ENCODE measurements at places on chromosomes 6 and 20.

DNA sequence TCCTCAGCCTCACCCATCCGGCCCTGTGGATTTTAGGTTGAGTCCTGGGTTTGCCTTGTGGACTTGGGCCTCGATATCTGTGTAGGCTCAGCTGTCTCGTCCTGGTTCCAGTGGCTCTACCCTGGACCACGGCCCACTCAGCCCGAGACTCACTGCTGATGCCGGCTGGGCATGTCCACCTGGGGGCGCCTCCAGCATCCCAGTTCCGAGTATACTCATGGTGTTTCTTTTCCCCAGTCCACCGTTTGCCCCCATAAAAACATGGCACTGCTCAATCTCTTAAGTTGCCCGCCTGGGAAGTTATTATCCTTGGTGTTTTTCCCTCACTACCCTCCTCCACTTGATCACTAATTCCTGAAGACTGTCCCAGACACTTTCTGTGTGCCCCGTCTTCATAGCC, 99.1 kb downstream of the ARID1B start:
- no peak for DNase-seq

GRCh38 chr6:108260126-108260808, 573 bp downstream of the SNX3 start:
- no peak for DNase-seq

GRCh38 chr6:113047148-113047547, 700.0 kb downstream of the RFPL4B start:
- no peak for DNase-seq

DNA sequence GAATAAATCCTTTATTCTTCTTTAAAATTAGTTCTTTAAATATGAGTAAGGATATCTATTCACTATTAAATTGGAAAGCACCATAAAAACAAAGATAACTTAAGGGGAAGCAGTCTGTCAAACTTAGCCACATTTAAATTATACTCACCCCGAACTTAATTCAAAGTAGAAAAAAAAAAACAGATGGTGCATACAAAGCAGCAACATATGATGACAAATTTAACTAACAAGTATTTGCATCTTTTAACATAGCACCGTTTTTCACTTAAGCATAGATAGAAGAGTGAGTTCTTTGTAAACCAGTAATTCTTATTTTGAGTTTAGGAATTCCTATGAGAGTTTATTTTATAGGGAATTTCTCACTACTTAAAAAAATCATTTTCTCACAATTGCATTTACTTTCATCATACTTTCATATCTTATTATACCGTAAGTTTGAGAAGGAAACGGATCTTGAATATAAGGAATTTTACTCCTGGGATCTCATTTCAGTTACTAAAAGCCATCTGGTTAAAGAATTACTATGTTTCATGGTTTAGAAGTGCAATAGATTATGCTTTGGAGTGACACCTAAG, 828.2 kb upstream of the MAP3K7 start:
- no peak for DNase-seq

DNA sequence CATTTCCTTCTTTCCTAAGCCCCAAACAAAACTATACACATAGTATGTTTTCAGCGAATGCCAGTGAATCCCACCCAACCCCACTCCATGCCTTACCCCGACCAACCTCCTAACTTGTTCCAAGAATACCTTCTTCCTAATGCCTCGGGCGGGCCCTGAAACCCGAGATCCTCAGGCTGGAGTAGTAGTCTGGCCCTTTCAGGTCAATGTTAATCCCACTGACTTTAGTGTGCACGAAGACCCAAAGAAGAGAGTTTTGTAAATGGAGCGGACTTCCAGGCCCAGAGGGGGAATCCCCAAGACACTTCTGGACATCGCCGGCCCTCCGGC, 394 bp downstream of the YIPF3 start:
- DNase-seq = no peak

GRCh38 chr20:46132705-46133120, 14.6 kb downstream of the CD40 start:
- no peak for DNase-seq

DNA sequence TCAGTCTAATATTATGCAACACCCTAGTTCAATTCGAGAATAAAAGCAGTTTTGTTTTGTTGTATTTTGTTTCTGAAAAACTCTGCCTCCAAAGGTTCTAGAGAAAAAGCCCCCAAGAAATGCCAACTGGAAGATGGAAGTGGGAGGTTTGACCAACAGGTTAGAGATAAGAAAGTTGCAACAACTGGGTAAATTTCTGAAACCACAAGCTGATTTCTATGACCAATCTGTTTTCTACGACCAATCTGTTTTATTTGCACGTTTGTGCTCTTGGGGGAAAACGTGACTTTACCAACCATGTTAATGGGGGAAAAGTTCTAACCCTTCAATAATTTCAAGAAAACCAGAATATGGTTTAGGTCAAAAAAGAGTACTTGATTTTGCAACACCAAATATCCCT, 173.2 kb downstream of the PDE7B start:
- DNase-seq = no peak

DNA sequence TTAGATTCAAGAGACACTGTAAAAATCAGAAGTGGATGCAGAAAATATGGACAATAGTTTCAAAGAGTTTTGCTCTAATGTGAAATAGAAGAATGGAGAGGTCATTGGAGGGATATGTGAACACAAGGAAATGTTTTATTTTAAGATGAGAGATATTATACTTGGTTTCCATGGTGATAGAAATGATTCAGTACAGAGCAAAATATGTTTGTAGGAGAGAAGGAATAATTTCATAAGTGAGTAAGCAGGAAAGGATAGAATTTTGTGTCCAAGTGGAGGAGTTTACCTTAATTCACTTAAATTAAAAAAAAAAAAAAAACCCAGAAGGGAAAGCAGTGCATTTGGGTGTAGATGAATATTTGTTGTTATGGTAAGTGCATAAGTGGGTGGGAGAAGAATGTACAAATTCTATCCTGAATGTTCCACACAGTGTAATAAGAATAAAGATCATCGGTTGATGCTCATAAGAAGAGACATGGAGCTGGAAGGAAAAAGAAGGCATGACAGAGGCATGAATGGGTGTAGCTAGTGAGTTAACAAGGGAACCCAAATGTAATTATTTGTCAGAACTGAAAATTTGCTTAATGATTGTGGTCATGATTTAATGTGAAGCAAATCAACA, 688.9 kb upstream of the GJE1 start:
- DNase-seq = no peak

DNA sequence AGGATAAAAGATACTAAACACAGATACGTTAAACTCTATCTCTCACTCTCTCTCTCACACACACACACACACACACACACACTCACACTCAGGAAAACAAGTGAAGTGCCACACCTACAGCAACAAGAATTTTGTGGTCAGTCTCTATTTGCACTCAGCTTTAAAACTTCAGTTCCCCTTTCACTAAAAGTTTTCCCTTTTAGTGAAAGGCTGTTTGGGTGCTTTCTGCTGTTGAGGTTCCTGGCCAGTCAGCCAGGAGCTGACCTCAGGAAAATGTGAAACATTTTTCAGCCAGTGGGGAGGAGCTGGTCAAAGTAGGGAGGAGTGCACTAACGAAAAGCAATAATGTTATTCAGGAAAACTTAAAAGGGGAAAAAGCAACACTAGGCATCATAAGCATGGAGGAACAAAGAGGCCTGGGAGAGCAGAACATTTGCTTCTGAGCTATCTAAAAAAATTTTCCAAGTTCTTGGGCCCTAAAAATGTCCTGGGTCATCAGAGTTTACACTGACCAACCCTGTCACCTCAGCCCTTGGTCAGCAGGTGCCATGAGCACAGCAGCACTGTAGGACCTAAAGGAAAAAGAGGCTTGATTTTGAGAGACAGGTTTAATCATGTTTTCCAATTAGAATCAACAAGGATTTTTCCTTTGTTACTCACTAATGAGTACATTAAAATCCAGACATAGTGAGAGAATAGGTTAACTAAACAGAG, 30.7 kb upstream of the NT5E start:
- DNase-seq = no peak

GRCh38 chr6:105753620-105754211, 332.4 kb upstream of the PRDM1 start:
- no peak for DNase-seq

- DNase-seq = no peak
These were observed 208.0 kb downstream of the EYA2 start for GRCh38 chr20:47102629-47103028.

GRCh38 chr6:155887421-155887820, 431.8 kb upstream of the NOX3 start:
- DNase-seq = no peak

- no peak for DNase-seq
These were observed 17.9 kb upstream of the THEMIS start for GRCh38 chr6:127918506-127919427.

- no peak for DNase-seq
These were observed 125.4 kb downstream of the OPRM1 start for GRCh38 chr6:154164397-154164796.

DNA sequence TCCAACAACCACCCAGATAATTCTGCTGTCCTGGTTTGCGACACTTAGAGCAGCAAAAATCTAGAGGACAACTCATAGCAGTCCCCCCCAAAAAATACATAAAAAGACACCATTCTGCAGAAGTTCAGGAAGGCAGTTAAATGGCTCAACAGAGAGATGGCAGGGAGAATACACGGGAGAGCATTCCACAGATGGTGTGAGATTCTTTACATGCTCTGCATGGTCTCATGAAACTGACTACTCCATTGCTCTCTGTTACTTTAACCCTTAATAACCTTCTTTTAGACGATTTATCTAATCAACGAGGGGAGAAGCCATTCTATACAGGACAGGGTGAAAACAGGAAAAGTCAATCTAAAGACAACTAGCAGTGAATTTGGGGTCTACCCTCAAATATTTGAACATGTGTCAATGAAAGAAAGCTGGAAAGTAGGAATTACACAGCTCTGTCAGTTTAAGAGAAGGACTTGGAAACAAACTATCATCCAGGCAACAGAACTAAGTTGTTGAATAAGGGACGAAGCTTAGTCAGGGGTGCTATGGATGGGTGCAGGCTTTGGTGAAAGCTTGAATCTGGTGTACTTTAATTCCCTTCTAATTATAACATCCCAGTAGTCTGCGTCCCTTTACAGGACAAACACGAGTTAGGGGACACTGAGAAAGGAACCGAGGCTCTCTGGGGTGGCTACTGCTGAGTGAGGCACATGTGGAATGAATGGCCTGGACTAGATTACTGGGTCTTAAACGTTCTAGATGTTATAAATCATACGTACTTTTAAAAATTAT, 5.1 kb downstream of the PERP start:
- no peak for DNase-seq

DNA sequence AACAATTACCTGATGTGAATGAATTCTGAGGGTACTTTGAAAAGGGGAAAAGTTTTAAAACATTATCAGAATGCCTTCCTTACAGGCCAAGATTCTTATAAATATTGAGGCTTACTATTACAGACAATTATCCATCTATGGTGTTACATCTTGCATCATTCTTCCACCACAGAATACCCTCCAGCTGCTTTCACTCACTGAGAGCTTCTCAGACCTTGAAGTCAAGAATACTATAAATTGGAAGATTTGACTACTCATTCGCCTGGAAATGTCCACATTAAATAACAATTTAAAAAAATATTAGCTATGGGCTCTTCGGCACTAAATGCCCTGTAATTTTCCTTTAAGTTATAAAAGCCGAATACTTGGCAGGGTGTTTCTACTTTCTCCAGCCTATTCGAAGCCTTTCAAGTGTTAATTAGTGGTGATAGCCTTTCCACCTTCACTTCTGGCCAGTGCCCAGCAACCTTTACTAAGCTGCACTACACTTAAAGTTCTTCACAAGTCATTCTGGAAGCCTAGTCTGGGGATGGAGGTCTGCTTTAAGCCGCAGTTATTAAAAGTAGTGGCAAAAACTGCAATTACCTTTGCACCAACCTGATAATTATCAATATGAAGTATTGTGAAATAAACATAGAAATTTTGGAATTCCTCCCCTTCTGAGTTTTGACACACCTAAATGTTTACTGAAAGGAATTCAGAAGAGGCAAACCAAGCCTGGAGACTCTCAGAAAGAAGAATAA, 100.9 kb downstream of the BMP5 start:
- no peak for DNase-seq

GRCh38 chr6:129748212-129748900, 38.4 kb upstream of the ARHGAP18 start:
- DNase-seq = peak; percentile 73

- DNase-seq = no peak
These were observed 26.8 kb upstream of the SLC9A8 start for GRCh38 chr20:49785852-49786175.

GRCh38 chr6:132257561-132257960, 143.7 kb downstream of the MOXD1 start:
- peak; percentile 36 for DNase-seq

- peak; percentile 69 for DNase-seq
These were observed 377.1 kb downstream of the CENPW start for GRCh38 chr6:126716826-126717509.

DNA sequence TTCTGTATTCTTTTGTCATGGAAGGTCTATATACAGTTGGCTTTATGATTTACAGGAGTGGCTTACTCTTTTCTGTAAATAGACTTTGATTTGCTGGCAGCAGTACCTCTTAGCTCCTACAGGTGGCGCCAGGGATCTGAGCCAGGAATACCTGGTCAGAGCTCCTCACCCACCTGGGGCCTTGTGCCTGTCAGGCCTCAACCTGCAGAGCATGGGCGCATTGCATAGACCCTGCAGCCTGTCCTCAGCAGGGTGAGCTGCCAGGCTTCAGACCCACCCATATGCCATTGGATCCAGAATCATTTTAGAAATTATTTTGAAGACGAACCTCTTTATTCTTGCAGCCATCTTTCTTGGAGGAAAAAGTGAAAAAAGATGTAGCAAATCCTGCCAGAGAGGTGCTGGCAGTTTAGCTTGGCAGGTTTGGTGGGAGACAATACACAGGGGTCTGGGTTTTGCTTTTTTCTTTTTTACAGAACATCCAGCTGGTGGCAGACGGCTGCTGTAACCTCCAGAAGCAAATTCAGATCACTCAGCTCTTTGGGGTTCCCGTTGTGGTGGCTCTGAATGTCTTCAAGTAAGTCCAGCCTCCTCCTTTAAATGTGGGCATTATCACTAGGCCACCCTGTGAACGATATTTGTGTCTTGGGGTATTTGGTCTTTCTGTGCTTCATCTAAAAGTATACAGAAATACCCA, 149.1 kb downstream of the MTHFD1L start:
- no peak for DNase-seq

DNA sequence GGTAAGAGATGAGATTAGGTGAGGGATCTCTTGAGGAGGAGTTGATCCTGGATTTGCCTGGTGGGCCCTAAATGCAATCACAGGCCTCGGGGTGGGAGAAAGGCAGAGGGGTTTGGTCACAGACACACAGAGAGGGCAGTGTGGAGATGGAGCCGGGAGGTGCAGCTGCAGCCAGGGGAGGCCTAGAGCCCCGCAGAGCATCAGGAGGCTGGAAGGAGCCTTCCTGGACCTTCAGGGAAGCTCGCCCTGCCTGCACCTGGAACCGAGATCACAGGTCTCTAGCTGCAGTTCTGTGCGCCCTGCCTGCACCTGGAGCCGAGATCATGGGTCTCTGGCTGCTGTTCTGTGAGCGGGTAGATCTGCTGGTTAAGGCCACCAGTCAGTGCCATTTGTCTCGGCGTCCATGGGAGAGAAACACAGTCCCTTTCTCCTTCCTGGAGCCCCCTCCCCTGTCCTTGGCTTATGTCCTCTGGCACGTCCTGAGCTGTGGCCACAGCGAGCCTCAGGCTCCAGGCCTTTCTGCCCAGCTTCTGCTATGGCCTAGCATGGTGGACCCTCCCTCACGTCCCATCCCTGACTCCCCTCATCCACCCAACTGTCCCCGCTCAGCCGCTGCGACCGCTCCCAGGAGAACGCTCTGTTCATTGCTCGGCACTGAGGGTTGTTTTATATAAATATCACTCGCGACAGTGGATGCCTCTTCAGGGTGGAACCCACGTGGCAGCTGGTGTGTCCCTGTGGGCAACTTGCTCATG, 112.0 kb downstream of the DACT2 start:
- DNase-seq = no peak

- no peak for DNase-seq
These were observed 506.6 kb downstream of the DHX35 start for GRCh38 chr20:39468703-39469102.

Data from epithelial cell of prostate (primary cell).